RWPE2 (cell line): ENCODE measurements at places on chromosomes 2 and 18.

- no peak for DNase-seq
These were observed 63.7 kb upstream of the CYRIA start for GRCh38 chr2:16729335-16729734.

- DNase-seq = no peak
These were observed 21.6 kb downstream of the MAP4K4 start for GRCh38 chr2:101718993-101719571.

GRCh38 chr2:186457908-186458307 is 28.2 kb upstream of the ZC3H15 start:
- no peak for DNase-seq

- DNase-seq = no peak
These were observed 379.0 kb upstream of the FANCL start for GRCh38 chr2:58620093-58620492.

DNA sequence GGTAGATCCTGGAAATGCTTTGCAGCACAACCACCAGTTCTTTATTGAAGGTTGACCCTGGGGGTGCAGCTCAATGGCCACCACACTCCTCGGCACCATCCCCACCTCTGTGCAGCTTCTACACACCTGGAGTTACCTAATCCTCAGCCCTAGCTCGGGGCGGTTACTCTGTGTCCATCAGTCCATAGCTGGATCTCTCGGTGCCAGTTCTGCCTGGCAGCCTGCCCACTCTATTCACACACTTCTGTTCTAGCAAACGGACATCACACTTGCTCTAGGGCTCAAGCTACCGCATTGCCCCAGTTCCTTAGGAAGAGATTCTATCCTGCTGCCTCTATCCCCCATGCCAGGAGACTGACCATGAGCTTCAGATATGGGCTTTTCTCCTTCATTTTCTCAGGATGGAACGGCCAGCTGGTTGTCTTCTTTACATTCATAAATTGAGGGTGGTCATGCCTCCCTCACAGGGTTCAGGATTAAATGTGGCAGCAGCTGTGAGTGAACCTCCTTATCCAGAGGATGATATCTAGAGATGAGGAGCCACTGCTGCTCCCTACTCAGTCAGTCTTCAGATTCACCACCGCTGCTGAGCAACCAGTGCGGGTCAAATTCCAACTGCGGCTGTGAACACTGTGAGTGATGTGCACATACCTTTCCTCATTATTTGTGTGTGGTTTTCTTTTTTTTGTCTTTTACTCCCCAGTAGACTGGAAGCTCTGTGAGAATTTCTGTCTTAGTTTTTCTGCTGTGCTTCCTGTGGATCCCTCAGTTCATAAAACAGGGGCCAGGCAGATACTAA is 66.9 kb upstream of the TRIB2 start:
- DNase-seq = no peak

DNA sequence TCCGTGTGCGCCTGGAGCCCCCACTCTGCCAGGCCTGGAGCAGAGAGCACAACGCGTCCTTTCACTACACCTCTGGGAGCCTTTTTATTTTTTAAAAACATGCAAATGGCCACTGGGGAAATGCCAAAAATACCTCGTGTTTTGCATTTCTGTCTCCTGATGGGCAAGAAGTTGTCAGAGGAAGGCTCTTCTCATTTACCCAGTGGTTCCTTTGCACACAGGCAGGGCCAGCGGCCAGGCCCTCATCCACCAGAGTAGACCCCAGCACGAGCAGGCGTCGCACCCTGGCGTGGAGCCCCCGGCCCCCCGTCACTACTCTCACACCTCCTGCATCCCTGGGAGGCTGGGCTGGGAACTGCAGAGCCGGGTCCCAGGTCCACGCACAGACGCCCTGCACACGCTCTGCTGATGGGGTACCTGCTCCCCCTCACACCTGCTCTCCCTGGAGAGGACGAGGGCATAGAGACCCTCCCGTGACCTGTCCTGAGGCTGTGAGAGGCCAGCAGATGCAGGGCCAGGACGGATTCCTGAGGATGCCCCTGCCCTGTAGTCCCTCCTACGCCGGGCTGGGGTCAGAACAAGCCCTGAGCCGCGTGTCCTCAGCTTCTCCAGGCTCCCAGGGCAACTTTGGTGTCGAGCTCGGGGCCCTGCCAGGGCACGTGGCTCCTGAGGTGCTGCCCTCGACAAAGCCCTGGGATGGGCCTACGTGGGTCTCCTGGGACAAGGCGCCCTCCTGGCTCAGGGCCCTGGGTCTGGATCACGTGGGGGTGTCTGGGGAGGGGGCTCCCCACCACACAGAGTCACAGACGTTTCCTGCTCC is 65.0 kb downstream of the NFATC1 start:
- DNase-seq = no peak

GRCh38 chr18:59514203-59514602 is 155.1 kb upstream of the LMAN1 start:
- DNase-seq = no peak

DNA sequence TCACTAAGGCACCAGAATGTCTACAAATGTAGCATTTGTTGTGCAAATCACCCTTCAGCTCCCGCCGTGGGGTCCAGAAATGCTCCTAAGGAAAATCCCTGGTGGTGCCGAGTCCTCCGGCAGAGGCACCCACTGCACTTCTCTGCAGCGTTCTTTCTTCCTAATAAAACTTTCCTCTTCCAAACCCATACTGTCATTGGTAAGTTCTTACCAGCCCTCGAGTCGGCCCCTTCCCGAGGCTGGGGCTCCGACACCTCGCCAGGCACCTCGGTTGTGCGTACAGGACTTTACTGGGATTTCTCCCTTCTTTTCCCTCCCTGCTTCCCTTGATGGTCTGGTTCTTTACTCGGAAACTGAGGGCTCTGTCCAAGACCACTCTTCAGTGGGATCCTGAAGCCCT is 10.3 kb upstream of the AGXT start:
- DNase-seq = no peak

DNA sequence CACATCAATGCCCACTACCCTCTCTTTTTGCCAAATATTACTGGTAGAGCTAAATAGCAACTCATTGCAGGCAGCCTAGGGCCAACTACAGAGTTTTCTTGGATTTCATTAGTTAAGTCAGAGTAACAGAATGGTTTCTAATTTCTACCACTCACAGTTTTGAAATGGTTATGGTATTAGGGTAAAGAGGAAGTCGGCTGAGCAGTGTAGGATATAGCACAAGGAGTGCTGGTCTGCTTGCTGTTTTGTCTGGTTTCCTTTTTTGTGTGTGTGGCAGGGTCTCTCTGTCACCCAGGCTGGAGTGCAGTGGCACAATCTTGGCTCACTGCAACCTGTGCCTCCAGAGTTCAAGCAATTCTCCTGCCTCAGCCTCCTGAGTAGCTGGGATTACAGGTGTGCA is 289.2 kb upstream of the CCDC68 start:
- DNase-seq = no peak

- no peak for DNase-seq
These were observed 48.1 kb downstream of the MAIP1 start for GRCh38 chr2:200003444-200003843.

- no peak for DNase-seq
These were observed 247.1 kb upstream of the NT5C1B start for GRCh38 chr2:18836436-18836835.

DNA sequence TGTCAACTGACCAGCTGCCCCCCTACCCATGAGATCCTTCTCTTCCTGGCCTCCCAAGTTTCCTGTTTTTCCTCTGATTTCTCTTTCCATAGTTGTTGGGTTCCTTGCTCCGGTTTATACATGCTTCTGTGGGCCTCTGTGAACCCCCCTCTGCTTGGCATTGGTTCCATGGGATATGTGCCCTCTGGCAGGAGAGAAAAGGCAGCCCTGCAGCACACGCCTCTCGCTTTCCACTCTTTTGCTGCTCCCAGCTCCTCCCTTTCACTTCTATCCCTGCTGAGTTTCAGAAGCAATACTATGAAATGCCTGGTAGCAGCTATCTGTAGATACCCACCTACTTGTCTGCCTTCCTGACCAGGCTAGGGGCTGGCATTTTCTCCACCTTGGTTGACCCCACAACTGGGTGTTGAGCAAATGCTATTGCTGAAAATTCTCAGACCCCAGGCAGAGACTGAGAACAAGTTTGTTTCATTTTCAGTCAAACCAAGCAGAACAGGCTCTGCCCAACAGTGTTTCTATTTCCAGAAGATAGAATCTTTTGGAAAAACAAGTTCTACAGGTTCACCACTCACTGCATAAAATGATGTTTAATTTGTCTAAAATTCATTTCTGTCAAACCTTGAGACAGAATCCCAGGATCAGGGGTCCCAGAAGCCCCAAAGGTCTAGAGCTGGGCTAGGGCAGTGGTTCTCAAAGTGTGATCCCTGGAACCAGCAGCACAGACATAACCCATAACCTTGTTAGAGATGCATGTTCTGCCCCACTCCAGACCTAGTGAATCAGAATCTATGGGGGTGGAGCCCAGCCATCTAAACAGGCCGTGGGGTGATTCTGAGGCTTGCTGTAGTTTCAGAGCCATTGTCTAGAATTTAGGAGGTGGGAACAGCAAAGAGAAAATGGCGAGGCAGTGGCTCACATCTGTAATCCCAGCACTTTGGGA is 13.4 kb downstream of the CAPG start:
- DNase-seq = no peak

DNA sequence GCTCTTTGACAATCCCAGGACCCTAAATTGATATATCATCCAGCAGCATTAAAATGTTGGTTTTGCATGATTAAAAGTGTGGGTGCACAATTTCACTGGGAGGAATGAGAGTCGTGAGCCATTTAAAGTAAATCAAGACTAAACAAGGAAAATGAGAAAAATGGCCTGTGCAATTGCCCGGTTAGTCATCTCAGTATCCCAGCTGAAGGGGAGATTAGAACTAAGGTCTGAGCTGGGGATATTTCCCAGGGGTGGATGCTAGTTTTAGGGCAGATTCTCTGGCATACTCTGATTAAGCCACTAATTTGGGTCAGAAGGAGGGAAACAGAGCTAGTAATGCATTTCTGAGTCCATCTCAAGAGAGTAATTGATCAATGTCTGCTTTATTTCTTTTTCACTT is 177.2 kb downstream of the EN1 start:
- no peak for DNase-seq

GRCh38 chr2:71725836-71726235 is 272.5 kb downstream of the DYSF start:
- DNase-seq = no peak

DNA sequence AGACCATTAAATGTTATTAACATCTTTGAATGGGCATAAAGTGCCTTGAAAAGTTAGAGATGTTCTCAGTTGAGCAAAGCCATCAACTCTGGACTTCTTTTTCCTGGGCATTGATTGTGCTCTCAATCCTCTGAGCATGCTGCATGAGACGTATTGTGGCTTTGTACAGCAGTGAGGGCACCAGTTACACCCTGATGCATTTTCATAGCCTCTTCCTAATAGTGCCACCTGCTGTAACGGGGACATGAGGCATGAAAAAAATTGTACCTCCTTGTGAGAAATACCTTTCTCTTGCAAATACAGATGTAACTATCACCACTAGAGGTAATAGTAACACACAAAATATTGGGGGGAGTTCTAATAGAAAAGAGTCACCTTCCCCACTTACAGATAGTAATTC is 697.5 kb downstream of the TMEM182 start:
- DNase-seq = no peak

- no peak for DNase-seq
These were observed 31.3 kb downstream of the DGKD start for GRCh38 chr2:233385489-233386044.

GRCh38 chr18:11322716-11323115 is 173.3 kb upstream of the PIEZO2 start:
- no peak for DNase-seq

DNA sequence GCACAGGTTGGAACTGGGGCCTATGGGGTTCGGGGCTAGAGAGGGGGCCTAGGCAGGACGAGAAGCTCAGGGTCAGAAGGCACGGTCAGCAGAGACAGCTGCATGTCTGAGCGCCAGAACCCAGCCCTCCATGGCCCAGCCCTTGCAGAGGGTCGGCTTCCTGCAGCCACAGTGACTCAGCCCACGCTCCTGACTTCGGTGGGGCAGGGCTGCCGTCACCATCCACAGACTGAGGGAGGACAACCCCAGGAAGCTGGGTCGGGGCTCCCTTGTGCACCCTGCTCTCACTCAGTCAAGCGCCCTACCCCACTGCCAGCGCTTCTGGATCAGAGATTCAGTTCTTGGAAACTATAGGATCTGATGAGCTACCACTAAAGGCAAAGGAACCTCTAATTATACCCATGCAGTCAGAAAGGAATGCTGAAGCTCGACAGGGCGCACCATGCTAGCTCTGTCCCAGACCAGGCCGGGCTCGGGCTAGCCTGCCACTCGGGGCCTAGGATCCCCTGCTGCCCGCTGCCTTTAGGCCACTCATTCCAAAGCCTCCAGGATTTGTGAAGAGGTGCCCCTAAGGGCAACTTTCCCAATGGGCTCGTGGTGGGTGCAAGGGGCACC is 3.0 kb downstream of the ACTR1B start:
- no peak for DNase-seq

DNA sequence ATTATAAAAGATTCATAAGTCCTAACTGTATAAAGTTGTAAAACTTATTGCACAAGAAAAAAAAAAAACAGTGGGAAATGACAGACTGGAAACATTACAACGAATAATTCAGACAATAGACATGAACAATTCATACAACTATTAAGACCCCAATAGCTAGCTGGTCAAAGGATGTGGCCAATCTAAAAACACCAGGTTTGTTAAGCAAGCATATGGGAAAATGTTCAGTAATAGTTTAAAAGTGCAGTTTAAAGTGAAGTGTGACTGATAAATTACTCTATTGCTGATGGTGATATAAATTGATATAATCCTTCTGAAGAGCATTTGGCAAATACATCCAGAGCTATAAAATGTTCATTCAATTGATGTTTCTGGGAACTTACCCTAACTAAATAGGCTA is 289.0 kb downstream of the CAMKMT start:
- DNase-seq = no peak

DNA sequence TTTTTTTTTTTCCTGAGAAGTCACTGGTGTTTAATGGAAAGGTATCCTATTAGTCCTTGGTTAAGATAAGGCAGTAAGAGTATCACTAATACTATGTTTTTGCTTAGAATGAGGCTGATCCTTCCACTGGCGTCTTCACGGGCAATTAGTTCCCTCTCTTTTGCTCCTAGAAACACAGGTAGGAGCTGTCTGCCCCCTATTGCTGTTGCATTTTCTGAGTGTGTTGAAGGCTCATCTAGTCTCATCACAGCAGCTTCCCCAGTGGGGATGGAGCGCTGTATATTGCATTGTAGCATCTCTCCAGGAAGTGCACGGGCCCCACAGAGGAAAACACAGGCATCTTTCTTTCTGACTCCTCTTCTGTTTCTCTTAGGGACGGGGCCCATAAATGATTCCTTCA is 145.0 kb downstream of the NAPG start:
- no peak for DNase-seq

DNA sequence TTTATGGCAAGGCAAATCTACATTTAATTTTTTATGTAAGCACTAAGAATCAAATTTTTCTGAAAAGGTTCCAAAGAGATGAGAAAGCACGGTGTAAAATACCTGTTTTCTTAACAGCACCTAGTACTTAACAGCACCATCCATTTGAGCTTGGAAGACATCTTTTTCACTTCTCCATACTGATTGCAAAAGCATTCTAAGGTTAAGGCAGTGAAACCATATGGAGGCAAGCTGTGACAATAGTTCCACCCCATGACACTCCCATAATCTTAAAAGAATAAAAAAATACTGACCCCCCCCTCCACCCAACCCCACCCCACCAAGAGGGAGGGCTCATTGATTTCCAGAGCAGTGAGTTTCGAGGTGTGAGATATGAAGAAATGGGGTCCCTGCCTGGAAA is 60.6 kb downstream of the ZCCHC2 start:
- DNase-seq = no peak

GRCh38 chr2:106997204-106997603 is 111.2 kb upstream of the ST6GAL2 start:
- DNase-seq = no peak
